GM18507 (cell line): ENCODE measurements at places on chromosomes 16 and 17.
A peak's percentile ranks its signal among the peaks of the same experiment; 100 is the strongest.

DNA sequence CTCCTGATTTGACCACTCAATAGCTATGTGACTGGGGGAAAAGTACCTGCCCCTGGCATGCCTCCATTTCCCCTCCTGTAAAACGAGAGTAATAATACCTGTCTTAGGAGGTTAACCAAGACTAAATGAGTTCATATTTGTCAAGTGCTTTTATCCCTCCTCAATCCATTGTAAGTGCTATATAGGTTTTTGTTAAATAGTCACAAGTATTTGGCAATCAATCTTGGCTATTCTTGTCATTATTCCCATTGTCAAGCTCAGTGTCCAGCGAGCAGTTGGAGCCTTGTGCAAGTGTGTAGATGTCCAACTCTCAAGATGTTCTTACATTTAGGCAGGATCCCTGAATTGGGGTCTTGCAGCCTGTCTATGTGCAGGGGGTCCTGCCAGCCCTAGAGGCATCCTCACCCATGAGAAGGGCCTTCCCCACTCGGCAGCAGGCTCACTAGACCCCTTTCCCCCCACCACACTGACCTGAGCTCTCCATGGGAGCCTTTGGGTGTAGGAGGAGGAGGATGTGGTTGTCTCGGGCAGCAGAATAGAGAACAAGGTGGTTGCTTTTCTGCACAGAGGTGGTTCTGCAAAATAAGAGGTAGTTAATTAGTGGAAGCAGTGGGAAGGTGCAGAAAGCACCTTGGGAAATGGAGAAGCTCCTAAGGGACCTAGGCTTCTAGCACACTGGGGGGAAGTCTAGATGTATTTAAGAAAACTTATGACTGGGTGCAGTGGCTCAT, 18.0 kb downstream of the PIK3R6 start:
- no peak for DNase-seq

DNA sequence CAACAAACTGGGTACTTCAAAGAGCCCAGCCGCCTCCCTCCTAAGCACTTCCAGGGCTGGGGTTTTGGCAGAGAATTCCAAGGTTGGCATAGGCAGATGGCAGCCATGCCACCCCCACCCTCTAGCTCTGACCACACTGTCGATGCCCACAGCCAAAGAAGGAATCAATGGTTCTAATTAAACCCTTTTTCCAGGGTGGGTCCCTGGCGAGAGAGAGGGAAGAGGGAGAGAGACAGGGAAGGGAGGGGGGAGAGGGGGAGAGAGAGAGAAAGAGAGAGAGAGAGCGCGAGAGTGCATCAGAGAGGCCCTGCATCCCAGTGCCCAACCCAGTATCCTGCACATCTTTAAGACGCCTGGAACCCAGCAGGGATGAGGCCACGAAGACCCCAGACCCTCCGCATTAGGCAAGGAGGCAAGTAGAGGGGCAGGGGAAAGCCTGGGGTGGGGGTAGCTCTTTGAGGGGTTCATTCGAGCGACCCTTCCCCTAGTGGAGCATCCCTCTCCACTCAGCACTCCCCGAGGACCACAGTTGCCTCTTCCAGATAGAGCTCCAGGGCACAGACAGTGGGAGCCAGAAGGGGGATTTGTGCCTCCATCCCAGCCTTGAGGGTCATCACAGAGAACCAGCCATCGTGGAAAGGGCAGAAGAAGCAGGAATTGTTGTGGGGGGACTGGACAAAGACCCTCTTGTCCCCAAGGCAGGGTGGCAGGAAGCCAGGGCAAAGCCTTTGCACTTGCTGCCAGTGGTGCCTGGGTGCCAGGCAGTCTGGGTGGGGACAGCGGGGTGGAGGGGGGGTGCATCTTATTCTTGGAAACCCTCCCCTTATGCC, 2.6 kb downstream of the SRCIN1 start:
- DNase-seq: no peak

GRCh38 chr17:48241131-48241591, 133.6 kb downstream of the SNX11 start:
- DNase-seq: peak; percentile 28

- no peak for DNase-seq
These were observed 5.4 kb upstream of the CRYBA1 start for GRCh38 chr17:29240968-29241963.

DNA sequence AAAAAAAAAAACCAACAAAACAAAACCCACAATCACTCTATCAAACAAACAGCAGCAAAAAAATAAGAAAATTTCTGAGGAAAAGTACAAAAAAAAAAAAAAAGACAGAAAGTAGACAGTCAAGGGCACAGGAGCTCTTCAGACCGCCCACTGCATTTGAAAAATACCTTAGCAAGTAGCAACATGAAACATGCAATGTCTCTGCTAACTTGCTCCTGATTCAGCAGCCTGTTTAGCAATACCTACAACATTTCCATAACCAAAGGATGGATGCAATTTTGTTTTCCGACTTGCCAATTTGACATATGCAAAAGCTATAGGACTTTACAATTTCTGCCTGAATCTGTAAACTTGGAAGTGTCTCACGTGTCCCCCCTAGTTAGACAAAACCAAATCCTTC, 57.4 kb downstream of the SYNRG start:
- DNase-seq: no peak

- DNase-seq: no peak
These were observed 150.4 kb upstream of the LHX1 start for GRCh38 chr17:36786867-36787266.

GRCh38 chr16:71737501-71737900, 13.0 kb upstream of the PHLPP2 start:
- no peak for DNase-seq

- DNase-seq: no peak
These were observed 1.8 kb downstream of the UBE2I start for GRCh38 chr16:1311212-1311737.

- DNase-seq: no peak
These were observed 60.3 kb downstream of the GSG1L start for GRCh38 chr16:28003021-28003865.

DNA sequence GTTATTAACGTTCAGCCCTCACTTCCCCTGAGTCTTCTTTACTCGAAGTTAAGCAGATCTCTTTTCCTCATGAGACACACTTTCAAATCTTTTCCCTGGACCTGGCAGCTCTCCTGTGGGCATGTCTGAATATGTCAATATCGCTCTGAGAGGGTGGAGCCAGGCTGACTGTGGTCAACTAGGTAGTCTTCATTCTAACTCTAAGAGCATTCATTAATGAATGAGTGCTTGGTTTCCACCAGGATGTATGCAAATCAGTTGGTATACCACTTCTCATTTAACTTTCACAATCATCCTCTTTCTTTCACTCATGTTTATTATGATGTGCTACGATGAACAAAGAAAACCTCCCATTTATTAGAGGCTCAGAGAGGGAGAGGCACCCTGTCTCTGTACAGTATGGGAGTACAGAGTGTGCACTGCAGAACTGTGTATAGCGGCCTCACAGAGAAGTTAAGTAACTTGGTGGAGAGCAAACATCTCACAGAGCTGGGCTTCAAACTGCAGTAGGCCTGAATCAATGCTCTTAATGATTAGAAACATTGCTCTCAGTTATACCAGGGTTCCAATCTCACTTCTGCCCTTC, 39.9 kb downstream of the OTOA start:
- DNase-seq: peak; percentile 32

DNA sequence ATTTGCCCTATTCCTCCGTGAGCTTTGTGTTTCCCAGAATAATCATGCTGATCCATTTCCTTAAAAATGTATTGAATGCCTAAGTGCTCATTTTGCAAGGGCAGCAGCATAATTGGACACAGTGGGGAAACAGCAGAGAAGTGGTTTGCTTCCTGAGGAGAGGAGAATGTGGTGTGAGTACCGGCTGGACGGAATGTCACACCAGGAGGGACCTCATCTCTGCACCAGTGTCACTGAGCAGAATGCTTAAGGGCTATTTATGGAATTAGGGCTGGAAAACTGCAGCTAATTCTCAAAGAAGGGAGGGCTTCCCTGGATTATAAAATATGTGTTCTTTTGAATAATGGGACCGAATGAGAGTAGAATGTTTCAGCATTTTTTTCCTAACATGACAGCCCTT, 1100.6 kb upstream of the RBFOX1 start:
- no peak for DNase-seq

DNA sequence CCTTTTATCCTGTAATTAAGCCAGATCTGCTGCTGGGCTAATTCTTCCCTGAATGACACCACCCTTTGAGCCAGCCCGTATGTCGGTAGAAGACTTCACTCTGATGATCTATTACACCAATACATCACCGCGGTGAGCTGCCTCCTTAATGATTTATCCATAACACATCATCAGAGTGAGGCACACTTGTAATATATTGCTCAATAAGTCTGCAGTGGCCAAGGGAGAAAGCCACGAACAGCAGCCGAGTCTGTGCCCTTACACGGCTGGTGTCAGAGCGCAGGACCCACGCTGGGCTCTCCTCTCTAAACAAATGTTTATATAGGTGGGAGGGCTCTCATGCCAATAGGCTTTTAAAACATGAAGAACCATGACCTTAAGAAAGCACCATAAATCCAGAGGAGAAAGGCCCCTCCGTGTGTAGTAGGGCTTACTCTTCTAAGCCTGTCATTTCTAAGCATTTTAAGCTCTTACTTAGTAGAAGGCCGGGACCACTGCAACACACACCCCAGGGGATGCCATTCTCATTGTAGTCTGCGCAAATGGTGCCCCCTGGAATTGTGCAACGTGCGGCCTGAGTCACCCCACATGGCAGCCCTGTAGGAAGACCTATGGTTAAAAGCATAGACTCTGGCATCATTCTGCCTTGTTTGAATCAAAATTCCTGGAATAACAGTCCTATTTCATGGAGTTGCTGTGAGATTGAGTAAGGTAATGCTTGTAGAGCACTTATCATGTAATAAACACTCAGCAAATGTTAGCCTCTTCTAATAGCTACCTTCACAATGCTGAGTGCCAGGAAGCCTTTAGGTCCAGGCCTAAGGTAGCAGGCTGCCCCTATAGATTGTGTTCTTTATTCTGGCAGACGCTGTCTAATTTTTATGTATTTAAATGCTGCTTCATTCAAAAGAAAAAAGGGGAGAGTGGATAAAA, 26.1 kb downstream of the MRPS23 start:
- DNase-seq: no peak
